Stomach (tissue), 19 donors: ENCODE measurements at places on chromosomes 16 and 17. TPM values are rescaled to one million over a fixed set of nuclear protein-coding genes. Genes with fewer than 3 reads are reported as not detected.
A peak's percentile ranks its signal among the peaks of the same experiment; 100 is the strongest.

- no peak overlapping the region for H3K27ac ChIP-seq
- peaks cover 4% of the 10 kb centered on the region for H3K4me1 ChIP-seq
- no peaks in the 10 kb centered on the region for H3K27me3 ChIP-seq
- no peak overlapping the region for H3K4me3 ChIP-seq
- H3K36me3 ChIP-seq, result no peaks in the 10 kb centered on the region
- DNase-seq, result no peak
These were observed 227.3 kb downstream of the CCDC182 start for GRCh38 chr17:57517632-57518456.

DNA sequence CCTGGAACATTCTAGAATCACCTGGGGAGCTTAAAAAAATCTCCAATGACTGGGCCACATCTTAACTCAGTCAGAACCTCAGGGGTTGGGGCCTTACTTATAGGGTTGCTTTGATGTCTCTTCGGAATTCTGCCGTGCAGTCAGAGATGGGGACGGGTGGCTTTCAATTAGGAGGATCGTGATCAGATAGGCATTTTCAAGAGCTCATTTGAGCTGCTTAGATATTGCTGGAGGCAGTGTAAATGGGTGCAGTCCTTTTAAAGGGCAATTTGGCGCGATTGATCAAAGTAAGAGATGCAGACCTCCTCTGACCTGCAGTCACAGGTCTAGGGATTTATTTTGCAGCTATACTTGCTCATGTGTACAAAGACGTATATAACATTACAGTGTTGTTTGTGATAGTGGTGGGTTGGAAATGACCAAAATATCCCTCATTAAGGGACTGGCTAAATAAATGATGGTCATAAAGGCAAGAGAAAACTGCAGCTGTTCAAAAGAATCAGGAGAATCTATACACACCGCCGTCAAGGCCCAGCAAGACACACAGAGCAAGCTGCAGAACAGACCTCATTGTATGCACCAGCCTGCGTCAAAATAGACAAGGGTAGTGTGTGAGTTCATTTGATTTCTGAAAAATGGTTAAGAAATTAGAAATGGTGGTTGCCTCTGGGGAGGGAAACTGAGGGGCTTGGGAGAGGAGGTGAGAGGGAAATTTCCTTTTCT, 6.3 kb upstream of the KCNG4 start:
- no peak overlapping the region for H3K4me3 ChIP-seq
- H3K27me3 ChIP-seq, result peaks cover 41% of the 10 kb centered on the region
- H3K27ac ChIP-seq, result no peak overlapping the region
- H3K36me3 ChIP-seq, result no peaks in the 10 kb centered on the region

- no peaks in the 10 kb centered on the region for H3K36me3 ChIP-seq
- H3K27me3 ChIP-seq, result peaks cover 19% of the 10 kb centered on the region
- H3K4me1 ChIP-seq, result no peaks in the 10 kb centered on the region
- H3K4me3 ChIP-seq, result no peak overlapping the region
- no peak overlapping the region for H3K27ac ChIP-seq
- no peak for DNase-seq
These were observed 27.7 kb downstream of the CNTROB start for GRCh38 chr17:7959503-7960253.

DNA sequence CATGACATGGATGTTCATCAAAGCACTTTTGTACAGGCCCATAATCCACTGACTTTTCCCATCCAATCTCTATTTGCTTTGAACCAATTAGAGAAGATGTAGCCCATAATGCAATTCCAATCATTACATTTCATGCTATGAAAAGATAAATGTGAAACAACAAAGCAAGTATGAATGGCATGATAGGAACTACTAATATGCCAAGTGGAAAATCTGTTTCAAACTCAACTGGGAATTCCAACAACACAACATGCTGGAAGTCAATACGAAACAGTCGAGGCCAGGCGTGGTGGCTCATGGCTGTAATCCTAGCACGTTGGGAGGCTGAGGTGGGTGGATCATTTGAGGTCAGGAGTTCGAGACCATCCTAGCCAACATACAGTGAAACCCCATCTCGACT, 39.6 kb upstream of the TMEM97 start:
- H3K4me3 ChIP-seq, result no peak overlapping the region
- no peaks in the 10 kb centered on the region for H3K4me1 ChIP-seq
- H3K27me3 ChIP-seq, result peaks cover 7% of the 10 kb centered on the region
- DNase-seq, result no peak
- no peaks in the 10 kb centered on the region for H3K36me3 ChIP-seq

DNA sequence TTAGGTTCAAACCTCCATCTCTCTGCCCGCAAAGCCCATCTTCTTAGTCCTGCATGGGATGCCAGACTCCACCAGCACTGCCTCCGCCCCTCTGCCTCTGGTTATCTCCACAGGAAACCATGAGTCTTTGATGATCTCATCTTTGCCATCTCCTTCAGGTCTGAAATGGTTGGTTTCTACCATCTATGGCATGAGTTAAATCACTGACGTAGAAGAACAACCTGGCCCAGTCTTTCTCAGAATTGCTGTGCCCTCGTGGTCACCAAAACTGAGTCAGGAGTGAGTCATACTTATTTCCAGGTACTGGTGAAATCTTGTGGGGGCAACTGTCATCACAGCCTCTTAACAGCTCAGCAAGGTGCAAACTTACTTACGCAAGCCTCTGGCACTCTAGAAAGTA, 468.7 kb upstream of the C16orf82 start:
- H3K4me3 ChIP-seq, result no peak overlapping the region
- H3K4me1 ChIP-seq, result no peaks in the 10 kb centered on the region
- H3K27ac ChIP-seq, result no peak overlapping the region

DNA sequence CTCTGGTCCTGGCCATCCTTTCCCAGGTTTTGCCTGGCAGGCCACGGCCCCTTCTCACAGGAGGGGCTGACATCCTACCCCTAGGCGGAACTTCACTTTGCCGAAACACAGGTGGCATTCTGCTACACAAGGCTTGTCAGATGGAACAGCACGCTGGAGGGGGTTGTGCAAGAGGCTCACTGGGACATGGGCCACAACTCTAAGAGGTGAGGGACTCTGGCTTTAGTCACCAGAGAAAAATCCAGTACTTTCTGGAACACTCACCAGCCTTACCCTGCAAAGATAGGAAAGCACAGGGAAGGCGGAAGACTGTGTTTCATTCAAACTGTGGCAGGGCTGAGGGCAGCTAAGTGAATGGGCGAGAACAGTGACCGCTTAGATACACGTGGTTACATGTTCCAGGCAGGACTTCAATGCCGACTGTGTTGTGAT, 18.3 kb downstream of the CDC42EP4 start:
- peaks cover 95% of the 10 kb centered on the region for H3K4me1 ChIP-seq
- H3K27me3 ChIP-seq, result no peaks in the 10 kb centered on the region
- DNase-seq, result peak; percentile 84
- H3K4me3 ChIP-seq, result no peak overlapping the region
- H3K36me3 ChIP-seq, result no peaks in the 10 kb centered on the region

DNA sequence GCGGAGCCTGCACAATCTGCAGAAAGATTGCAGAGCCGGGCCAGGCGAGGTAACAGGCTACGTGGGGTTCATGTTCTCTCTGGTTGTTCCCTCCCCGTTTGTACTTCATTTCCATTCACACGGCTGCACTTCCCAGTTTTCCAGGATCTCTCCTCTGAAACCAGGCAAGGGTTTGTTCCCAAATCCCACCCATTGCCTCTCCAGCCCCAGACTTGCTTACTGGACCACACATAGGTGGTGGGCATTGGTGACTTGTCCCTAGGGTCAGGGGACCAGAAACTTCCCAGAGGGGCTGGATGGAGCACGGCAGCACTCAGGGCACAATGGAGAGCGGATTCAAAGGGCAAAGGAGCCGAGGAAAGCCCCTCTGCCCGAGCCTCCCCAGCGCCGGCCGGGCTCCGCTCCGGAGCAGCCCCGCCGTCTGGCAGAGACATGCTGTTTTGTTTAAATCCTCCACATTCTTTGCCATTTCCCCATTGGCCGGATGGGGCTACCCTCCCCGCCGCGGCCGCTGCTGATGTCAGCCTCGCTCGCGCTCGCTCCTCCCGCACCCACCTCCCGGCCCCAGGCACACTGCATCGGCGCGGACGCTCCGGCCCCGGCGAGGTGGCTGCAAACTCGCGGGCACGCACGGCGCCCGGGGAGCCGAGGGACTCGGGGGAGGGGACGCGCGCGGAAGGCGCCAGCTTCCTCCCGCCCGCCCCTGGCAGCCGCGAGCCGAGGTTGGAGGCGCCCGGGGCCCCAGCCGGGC, at the start of gene PITPNC1:
Gene PITPNC1 (plus strand): TSS at position 545 of the 751 bp plus-strand sequence.
- no peaks in the 10 kb centered on the region for H3K36me3 ChIP-seq
- peak; percentile 95 for DNase-seq
- peak within 1 kb of the TSS; percentile 97 for H3K27ac ChIP-seq
- peak within 1 kb of the TSS; percentile 82 for H3K4me3 ChIP-seq
- H3K27me3 ChIP-seq, result no peaks in the 10 kb centered on the region

DNA sequence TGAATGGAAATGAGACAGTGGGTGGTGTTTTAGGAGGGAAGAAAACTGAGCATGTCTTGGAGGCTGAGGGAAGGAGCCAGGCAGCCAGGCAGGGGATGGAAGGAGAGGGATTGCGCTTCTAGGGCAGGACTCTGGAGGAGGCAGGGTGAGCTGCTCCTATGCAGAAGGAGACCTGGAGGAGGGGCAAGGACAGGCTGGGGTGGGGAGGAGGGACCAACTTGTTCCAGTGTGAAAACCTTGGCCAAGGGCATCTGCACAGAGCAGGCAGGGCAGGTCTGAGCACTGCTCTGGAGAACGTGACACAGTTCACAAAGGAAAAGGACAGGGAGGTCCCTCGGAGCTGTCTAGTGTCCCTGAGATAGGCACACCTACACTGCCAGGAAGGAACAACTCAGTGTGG, 5.5 kb downstream of the GALK1 start:
- H3K4me3 ChIP-seq, result no peak overlapping the region
- H3K36me3 ChIP-seq, result peaks cover 31% of the 10 kb centered on the region
- DNase-seq, result peak; percentile 57
- peaks cover 33% of the 10 kb centered on the region for H3K4me1 ChIP-seq
- H3K27me3 ChIP-seq, result no peaks in the 10 kb centered on the region

DNA sequence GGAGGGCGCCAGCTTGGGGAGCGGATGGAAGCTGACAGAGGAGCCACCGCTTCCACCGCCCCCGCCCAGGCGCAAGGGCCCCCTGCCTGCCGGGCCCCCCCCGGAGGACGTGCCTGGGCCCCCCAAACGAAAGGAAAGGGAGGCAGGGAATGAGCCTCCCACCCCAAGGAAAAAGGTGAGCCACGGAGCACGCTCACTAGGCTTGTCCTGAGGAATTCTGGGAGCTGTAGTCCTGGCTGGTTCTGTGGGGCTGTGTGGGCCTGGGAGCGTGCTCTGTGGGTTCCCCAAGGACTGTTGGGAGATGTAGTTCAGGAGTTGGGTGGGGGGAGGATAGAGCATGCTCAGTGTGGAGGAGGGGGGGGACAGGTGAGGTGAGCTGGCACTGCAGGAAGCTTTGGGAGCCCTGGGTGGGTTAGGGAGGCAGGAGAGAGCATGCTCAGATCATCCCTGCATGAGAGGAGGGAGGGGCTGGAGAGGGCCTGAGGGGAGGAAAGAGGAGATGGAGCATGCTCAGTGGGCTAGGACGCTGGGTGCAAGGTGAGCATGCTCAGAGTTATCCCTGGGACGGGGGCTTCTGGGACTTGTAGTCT, 4.5 kb downstream of the FBXL19 start:
- no peak for DNase-seq
- H3K4me1 ChIP-seq, result peaks cover 41% of the 10 kb centered on the region
- H3K4me3 ChIP-seq, result no peak overlapping the region
- peak overlapping the region; percentile 18 for H3K27ac ChIP-seq

GRCh38 chr17:14301279-14302090, 604 bp downstream of the HS3ST3B1 start:
- H3K4me1 ChIP-seq, result peaks cover 60% of the 10 kb centered on the region
- peaks cover 100% of the 10 kb centered on the region for H3K27me3 ChIP-seq
- peak overlapping the region; percentile 70 for H3K4me3 ChIP-seq
- DNase-seq, result peak; percentile 27
- no peaks in the 10 kb centered on the region for H3K36me3 ChIP-seq

DNA sequence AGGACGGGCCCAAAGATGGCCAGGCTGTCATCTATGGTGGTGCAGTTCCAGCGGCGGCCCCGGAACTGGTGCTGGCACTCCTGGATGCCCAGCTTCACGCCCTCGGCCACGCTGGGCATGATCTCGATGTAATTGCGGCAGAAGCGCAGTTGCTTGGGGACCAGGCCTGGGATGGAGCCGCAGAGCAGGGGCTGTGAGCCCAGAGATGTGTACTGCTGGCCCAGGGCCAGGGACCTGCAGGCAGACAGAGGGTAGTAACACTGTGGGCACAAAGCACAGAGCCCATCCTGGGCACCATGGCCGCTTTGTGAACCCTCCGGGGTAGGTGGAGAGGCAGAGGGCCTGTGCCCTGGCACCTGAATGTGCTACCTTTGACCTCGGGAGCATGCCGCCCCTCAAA, 44.8 kb downstream of the WNT3 start:
- H3K27ac ChIP-seq, result no peak overlapping the region
- DNase-seq, result no peak
- no peak overlapping the region for H3K4me3 ChIP-seq
- peaks cover 31% of the 10 kb centered on the region for H3K4me1 ChIP-seq

- no peak overlapping the region for H3K27ac ChIP-seq
- no peak overlapping the region for H3K4me3 ChIP-seq
- no peak for DNase-seq
- H3K36me3 ChIP-seq, result no peaks in the 10 kb centered on the region
- H3K4me1 ChIP-seq, result peaks cover 20% of the 10 kb centered on the region
These were observed 6.0 kb upstream of the RNF135 start for GRCh38 chr17:30964876-30965275.

GRCh38 chr17:56823848-56824247, 9.9 kb downstream of the C17orf67 start:
- no peak overlapping the region for H3K27ac ChIP-seq
- H3K4me1 ChIP-seq, result peaks cover 4% of the 10 kb centered on the region
- H3K36me3 ChIP-seq, result peaks cover 11% of the 10 kb centered on the region
- H3K4me3 ChIP-seq, result no peak overlapping the region

DNA sequence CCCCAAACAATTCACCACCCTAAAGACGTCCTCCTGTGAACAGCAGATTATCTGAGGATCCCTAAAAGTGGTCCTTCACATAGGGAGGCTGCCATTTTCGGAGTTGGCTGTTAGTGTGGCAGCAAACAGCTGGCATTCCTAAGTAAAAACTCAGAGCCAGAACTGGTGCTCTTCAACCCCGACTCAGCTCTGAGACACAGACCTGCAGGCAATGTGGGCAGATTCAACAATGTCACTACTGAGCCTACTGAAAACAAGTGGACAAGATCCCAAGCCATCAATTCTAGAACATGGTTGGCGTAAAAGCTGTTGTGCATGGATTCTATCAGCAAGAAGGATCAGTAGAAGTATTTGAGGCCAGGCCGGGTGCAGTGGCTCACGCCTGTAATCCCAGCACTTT, 247.2 kb downstream of the NTN1 start:
- H3K36me3 ChIP-seq, result no peaks in the 10 kb centered on the region

GRCh38 chr16:53924331-53925106, 220.6 kb downstream of the FTO start:
- H3K36me3 ChIP-seq, result no peaks in the 10 kb centered on the region
- H3K27me3 ChIP-seq, result no peaks in the 10 kb centered on the region
- H3K4me3 ChIP-seq, result no peak overlapping the region
- H3K4me1 ChIP-seq, result no peaks in the 10 kb centered on the region
- DNase-seq, result no peak

Gene MGAT5B
- not detected for total RNA-seq

Gene ZNF23
- 1.2 TPM for total RNA-seq

Gene CHST5
- 3.6 TPM for total RNA-seq

Gene KRT27
- total RNA-seq, result not detected

Gene FZD2
- total RNA-seq, result 1.0 TPM

Gene KRT38
- not detected for total RNA-seq

Gene PRR15L
- total RNA-seq, result 49.6 TPM

Gene GLYR1
- total RNA-seq, result 78.6 TPM
